Activated CD8-positive, alpha-beta memory T cell treated with anti-CD3 and anti-CD28 coated beads for 1 hour (primary cell): ENCODE measurements at places on chromosomes 3 and 15.

DNA sequence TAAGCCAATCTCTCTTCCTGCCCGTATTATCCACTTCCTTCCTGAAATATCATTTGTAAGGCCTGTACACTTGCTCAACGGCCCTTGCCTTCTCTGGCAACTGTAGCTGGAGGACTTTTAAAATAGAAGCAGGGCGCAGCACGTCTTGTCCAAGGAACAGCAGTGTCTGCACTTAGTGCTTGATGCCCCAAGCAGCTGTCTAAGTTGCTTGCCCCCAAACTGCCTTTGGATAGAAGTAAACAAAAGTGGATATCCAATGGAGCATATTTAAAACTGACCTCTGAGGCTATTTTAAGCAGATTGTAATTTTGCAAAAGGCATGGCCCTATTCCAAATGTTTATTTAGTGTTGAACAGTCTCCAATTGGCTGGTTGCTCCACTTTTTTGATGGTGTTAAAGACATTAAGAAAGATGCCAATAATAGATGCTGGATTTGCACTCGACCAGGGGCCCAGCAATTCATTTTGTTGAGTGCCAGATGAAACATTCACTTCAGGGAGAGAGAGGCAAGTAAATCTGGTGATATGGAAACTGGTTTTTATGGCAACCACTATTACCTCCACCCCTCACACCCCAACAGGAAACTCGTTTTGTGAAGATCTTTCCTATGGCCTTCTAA lies 526.8 kb upstream of the TBL1XR1 start:
- DNase-seq: no peak

DNA sequence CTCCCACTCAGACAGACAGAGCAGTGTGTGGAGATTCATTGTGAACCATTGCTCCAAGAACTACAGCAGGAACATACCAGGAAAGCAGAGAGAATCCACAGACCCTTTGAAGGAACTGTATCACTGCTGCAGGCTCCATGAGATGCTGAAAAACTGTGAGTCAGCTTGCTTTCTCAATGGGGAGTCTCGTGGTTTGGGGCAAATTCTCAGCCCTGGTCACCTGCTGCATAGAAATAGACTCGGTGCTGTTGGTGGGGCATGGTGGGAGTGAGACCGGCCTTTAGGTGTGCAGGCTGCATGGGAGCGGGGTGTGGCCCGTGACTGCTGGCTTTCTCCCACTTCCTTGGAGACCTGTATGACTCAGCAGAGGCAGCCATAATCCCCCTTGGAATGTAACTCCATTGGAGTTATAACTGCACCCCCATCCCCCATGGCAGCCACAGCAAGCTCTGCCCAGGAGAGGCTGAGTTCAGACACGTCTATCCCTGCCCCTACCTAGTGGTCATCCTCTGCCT lies 35.6 kb downstream of the ALCAM start:
- DNase-seq: no peak

DNA sequence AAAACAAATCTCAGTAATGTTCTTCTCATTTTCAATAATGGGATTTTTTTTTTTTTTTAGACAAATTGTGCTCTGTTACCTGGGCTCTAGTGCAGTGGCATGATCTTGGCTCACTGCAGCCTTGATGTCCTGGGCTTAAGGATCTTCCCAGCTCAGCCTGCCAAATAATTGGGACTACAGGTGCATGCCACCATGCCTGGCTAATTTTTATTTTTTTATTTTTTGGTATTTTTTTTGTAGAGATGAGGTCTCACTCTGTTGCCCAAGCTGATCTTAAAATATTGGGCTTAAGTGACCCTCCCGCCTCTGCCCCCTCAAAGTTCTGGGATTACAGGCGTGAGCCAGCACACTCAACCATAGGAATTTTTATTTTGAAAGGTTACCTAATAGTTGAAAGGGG lies 126.2 kb downstream of the MDFIC2 start:
- no peak for DNase-seq

DNA sequence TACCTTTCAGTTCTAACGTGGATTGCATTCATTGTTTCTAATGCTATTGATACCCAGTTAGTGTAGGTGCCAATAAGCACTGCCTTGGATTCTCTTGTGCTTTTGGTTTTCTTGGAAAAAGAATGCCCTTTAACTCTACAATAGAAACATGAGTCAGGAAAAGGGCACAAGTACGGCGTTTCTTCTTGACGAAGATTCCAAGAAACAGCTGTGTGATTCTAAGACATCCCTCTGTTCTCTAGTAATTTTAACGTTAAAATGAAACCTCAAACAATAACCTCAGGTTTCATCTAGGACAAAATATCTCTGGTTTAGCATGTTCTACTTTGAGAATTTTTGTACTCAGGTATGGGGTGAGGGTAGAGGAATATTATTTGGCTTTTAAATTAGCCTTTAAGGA lies 540.5 kb upstream of the ATP11B start:
- no peak for DNase-seq

- no peak for DNase-seq
These were observed 30.4 kb downstream of the SQOR start for GRCh38 chr15:45665261-45665660.

DNA sequence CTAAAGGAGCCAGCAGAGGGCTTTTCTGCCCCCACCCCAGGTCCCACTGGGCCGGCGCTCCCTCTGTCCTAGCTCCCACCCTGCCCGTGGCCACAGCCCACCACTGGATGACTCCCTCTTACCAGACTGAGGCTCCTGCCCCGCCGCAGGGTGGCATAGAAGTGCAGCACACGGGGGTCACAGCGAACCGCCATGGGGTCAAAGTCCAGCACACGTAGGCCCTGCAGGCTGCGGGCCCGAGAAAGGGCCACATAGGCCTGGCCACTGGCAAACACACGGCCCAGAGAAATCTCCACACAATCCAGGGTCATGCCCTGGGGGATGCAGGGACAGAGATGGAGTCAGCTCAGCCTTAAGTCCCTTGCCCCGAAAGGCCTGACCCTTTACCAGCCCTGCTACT lies 9.0 kb downstream of the PIF1 start:
- no peak for DNase-seq

- DNase-seq: no peak
These were observed 11.5 kb upstream of the BUB1B start for GRCh38 chr15:40149339-40149738.

GRCh38 chr15:87777054-87777561 lies 479.4 kb downstream of the NTRK3 start:
- no peak for DNase-seq

DNA sequence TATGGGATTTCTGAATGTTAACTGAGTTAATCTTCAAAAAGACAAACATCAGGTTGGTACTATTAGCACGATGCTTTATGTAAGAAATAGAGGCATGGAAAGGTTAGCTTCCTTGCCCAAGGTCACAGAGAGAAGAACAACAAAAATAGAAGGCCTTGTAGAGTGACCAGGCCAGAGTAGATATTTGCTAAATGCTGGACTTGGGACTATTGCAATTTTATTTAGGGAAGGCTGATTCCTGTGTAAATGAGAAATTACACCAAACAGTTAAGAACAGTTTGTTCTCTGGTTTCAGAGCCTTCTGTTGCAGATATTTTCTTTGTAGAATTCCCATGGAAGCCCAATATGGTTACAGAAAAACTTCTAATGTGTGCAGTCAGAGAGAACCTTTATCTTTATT lies 16.4 kb upstream of the SLITRK3 start:
- no peak for DNase-seq

GRCh38 chr15:70604666-70605315 lies 158.6 kb downstream of the UACA start:
- DNase-seq: no peak

GRCh38 chr15:26128611-26129140 lies 265.5 kb upstream of the ATP10A start:
- DNase-seq: no peak

- DNase-seq: no peak
These were observed 8.9 kb upstream of the NSMCE3 start for GRCh38 chr15:29278436-29279105.

DNA sequence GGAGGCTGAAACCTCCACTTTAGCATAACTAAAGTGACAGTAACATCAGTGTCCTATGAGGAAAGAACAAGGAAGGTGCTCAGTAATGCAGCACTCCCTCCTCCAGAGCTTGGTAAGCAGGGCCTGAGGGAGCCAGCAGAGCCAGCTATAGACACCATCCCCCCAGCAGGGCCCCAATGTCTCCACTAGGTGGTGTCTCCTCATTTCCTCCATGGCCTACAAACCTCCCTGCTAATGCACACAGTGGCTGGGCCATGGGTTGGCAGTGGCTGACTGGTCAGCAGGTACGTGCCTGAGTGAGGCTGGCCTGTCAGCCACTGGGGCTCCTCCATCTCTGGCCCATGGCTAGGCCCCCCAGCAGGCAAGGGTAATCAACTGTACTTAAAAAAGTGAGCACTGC lies 13.6 kb downstream of the MRPS25 start:
- peak; percentile 11 for DNase-seq

- DNase-seq: no peak
These were observed 15.9 kb downstream of the HPS3 start for GRCh38 chr3:149145356-149145755.

- DNase-seq: no peak
These were observed 26.8 kb downstream of the CCRL2 start for GRCh38 chr3:46433841-46434240.

GRCh38 chr3:73314151-73314951 lies 252.9 kb downstream of the EBLN2 start:
- no peak for DNase-seq

- DNase-seq: no peak
These were observed 2.9 kb upstream of the ZNF710 start for GRCh38 chr15:89998141-89998661.

DNA sequence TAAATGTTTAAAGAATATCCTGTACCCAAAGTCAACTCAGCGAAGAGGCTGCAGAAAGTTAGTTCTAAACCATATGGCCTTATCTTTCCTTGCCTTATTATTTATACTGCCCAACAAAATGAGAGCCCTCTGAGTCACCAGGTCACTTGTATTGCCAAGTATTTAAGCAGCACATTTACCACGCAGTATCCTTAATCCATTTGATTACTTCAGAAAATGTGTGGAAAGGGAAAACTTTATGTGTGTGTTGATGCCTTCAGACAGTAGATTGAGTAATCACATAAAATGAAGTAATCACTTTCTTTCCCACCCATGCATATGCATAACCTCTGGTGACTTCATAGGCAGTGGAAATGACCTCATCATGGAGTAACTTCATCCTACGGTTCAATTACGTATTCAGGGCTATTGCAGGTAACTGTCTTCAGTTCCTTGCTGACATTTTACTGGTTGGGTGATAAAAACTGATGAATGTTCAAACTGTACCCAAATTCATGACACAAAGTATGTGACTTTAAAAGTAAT lies 7.5 kb upstream of the CADPS start:
- DNase-seq: no peak

GRCh38 chr15:66684136-66684681 lies 17.8 kb upstream of the SMAD6 start:
- no peak for DNase-seq

DNA sequence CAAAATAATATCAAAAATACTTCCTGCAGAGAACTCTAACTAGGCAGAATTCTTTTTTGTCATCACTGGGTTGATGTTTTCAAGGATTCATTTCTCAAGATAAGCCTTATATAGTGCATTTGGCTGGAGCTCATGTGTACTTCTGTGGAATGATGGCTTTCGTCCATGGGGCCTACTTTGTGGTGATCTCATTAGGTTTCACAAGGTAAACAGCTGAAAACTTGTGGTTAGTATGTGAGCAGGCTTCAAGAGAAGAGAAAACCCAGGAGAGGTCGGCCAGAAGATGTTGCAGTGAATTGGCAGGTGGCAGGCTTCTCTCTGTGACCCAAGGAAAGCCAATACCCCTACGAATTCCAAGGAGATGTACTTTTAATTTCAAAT lies 121.4 kb upstream of the PHLDB2 start:
- no peak for DNase-seq

- DNase-seq: no peak
These were observed 137.4 kb downstream of the TBC1D5 start for GRCh38 chr3:17605032-17605431.

DNA sequence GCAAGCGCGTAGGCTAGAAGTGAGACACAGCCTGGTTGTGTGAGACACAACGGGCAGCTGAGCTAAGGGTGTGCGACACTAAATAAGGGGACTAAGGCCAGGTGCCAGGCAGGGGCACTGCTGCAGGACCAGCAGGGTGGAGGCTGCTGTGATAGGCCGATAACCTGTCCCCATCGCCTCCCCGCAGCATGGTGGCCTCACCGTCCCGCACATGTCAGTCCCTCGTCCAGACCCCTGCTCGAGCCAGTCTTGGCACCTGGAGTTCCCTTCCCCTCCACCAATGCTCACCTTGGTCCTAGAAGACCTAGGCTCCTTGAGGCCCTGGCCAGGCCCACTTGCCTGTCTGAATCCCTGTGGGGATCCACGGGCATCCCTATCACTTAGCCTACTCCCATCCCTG lies 96.1 kb downstream of the HMG20A start:
- DNase-seq: no peak

- DNase-seq: no peak
These were observed 16.3 kb upstream of the ATP1B3 start for GRCh38 chr3:141860086-141860669.

DNA sequence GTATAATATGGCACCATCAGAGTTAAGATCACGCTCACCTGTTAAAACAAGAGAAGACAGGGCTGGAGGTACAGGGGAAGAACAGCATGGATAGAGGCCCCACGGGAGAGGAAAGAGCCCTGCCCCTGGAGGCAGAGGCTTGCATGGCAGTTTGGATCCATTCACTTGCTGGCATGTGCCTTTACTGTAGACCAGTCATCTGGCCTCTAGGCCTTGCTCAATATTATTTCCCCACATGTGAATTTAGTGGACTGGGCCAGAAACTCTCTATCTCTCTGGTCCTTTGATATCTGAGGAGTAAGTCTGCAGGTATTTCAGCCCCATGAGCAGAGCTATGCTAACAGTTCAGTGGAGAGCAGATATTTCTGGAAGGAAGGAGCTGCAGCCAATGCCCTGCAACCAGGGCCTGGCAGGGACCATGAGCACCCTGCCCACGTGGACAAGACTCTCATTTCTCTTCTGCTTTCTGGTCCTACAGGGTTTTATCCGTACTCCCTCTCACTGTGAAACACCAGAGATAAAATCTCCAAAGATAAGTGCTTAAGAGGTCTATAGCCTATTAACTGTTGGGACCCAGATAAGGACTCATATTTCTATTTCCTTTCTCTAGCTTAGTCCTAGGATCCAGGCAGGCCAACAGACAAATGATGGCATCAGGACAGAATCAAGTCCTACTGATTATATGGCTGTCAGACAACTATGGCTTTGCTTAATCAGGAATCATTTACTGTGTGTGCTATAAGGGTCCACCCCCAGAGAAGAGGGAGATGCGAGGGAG lies 65.0 kb downstream of the CLDN11 start:
- no peak for DNase-seq

- DNase-seq: no peak
These were observed 9.2 kb downstream of the MFSD1 start for GRCh38 chr3:158810823-158811724.

- DNase-seq: no peak
These were observed 9.5 kb downstream of the SEC22C start for GRCh38 chr3:42572278-42572677.

GRCh38 chr3:33658621-33658990 lies 59.4 kb downstream of the CLASP2 start:
- DNase-seq: no peak

- DNase-seq: no peak
These were observed 24.6 kb downstream of the ITPR1 start for GRCh38 chr3:4517643-4518311.
